ENCODE measurements at places on chromosomes 13 and 19.

GRCh38 chr13:101634142-101634541, 181.7 kb downstream of the ITGBL1 start:
- DNase-seq: no peak

DNA sequence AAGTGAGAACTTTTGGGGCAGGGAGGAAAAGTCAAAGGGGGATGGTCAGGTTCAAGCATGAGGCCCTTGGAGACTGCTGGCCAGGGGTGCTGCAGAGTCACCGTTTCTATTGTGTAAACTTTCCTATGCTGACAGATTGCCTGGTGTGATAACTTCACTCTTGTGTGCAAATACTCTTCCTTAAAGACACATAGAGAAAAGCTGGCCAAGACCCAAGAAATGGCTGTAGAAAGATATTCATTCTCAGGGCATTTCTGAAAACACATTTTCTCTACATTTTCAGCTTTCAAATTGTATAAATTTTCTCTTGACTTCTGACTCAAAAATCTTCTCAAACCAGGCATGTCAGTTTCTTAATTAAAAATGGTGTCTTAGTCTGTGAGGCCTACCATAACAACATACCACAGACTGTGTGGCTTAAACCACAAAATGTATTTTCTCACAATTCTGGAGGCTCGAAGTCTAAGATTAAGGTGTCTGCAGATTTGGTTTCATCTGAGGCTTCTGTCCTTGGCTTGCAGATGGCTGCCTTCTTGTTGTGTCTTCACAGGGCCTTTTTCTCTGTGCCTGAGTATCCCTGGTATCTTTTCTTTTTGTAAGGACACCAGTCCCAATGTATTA, 304.5 kb downstream of the KCNRG start:
- DNase-seq: no peak

DNA sequence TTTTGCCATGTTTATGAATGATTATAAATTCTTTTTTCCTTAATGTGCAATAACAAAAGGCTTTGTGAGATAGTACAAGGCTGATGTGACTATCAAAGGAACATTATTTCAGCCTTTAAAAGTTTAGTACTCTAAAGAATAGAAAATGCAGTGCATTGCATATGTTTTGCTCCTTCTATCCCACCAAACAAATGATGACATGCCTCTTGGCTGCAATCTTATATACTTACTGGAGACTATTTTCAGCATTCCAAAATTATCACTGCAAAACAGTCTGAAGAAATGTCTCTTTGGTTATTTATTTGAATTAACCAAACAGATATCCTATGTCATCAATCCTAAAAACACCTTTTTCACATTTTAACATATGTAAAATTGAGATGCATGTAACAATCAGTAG, 776.5 kb upstream of the SPRY2 start:
- DNase-seq: no peak

GRCh38 chr13:50921706-50922105, 12.1 kb downstream of the RNASEH2B start:
- no peak for DNase-seq

GRCh38 chr19:55418185-55418584, 10.6 kb upstream of the UBE2S start:
- DNase-seq: peak; percentile 62

DNA sequence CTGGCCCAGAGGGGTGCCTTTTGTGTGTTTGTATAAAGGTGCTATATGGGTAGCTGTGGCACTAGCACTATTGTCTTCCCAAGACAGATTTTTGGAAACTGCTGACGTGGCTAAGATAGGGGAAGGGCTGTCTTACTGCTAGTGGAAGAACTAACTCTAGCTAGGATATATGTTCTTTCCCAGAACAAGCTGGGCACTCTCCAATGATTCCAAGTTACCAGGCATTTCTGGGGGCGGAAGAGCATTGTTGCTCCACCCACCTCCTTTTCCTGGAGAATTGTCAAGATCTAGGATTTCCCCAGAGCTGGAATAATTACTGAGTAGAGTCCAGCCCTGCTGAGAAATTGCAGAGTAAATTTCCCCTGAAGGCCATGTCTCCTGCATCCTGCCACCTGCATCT, 408.3 kb downstream of the KLF5 start:
- DNase-seq: no peak

DNA sequence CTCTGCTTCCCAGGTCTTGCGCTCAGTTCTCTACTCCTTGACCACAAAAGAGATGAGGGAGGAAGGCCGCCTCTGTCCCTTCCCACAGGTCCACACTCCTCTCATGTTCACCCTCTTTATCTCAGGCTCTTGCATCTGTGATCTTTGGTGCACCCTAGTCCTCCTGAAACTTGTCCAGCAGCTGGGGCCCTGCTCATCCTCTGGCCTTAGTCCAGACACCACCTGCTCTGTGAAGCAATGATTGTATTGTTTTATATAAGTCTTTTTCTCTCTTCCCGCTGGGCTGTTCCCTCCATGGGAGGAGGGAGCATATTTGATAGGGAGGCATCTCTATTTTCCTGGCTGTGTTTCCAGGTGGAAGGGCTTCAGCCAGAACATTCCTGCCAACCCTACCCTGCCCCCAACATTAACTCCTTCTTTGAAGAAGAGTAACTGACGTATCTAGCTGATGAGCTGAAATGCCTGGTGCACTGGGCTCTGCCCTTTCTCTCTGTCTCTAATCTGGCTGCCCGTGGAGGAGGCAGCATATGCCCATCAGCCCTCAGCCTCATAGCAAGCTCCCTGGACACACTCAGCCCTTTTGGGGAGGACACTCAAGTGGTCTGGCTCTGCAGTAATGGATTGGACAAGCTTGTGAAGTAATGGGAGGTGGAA, 38.2 kb upstream of the SIAH3 start:
- DNase-seq: no peak

Measured in stimulated activated CD4-positive, alpha-beta T cell treated with anti-CD3 and anti-CD28 coated beads, Interleukin-4, amount 100 ng/mL, for 24 hours (primary cell).